Urothelium cell line (cell line): ENCODE measurements at places on chromosomes 2 and 18.

DNA sequence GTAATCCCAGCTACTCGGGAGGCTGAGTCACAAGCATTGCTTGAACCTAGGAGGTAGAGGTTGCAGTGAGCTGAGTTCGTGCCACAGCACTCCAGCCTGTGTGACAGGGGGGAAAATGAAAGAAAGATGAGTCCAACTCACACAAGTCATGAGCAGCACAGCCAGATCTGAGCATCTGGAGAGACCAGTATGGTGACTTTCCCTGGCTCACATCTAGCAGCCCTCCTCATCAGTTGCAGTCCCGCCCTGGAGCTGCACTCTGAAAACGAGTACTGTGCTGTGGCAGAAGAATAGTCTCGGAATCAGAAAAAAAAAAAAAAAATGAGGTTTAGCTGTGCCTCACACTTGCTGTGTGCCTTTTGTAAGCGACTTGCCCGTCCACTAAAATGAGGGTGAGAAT, 74.4 kb upstream of the TRIB2 start:
- no peak for DNase-seq

DNA sequence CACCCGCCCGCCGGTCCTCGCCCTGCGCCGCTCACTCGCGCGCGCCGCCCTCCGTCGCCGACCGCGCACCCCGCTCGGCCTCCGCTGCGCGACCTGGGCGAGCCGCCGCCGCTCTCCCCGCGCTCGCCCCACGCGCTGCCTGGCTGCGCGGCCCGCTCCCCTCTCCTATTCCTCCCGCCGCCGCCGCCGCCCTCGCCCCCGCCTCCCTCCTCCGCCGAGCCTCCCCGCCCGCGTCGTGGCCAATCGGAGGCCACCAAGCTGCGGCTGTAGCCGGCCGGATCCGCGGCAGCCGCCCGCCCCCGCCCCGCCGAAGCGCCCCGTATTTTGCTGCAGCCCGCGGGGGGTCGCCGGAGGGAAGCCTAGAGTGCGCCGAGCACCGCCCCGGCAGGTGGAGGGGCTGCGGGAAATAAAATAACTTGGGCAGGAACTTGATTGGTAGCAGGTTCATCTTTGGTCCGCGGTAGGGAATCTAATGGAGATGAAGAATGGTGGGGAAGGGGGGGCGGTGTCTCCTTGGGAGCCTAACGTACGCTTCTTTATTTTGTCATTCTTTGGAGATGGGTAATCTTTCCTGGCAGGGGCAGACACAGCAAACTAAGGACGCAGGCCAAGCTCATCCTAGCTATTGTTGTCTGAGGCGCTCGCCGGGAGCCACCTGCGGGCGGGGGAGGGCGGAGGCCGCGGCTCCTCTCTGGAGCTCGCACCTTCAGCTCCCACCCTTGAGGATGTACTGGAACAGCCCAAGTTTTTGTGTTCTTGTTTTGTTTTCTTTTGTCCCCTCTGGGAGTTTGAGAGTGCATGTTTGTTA, 1.1 kb upstream of the CDH2 start:
- DNase-seq, result peak; percentile 67

GRCh38 chr2:120869036-120869729, 133.5 kb downstream of the GLI2 start:
- DNase-seq, result no peak

GRCh38 chr2:100752628-100753333, 67.2 kb upstream of the NPAS2 start:
- peak; percentile 73 for DNase-seq

GRCh38 chr2:104286841-104287240, 567.1 kb upstream of the POU3F3 start:
- no peak for DNase-seq

- no peak for DNase-seq
Observed at GRCh38 chr2:72573232-72573631, 252.6 kb downstream of the EXOC6B start.

DNA sequence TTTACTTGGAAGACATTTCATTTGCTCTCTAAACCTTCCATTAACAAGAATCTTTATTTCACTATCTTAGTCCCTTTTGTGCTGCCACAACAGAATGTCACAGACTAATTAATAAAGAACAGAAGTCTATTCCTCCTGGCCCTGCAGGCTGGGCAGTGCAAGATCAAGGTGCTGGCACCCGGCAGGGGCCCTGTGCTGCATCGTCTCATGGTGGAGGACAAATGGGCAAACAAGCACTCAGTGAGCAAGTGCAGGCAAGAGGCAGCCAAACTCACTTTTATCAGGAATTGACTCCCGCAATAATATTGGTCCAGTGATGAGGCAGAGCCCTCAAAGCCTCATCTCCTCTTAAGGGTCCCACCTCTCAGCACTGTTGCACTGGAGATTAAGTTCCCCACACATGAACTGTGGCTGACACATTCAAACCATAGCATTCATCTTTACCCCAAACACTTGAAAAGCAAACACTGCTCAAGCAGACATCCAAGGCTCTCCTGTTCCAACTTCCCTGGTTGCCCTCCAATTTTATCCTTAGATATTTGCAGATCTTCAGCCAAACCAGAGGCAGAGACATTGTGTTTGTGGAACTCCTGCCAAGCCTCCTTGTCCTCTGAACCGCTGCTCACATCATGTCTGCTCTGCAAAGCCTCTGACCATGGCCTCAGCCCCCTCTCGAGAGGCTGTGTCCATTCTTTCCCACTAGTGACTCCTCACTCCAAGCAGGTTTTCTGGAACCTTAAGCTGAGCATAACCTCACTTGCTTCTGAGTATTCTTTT, 404.4 kb upstream of the SOX11 start:
- DNase-seq, result no peak

DNA sequence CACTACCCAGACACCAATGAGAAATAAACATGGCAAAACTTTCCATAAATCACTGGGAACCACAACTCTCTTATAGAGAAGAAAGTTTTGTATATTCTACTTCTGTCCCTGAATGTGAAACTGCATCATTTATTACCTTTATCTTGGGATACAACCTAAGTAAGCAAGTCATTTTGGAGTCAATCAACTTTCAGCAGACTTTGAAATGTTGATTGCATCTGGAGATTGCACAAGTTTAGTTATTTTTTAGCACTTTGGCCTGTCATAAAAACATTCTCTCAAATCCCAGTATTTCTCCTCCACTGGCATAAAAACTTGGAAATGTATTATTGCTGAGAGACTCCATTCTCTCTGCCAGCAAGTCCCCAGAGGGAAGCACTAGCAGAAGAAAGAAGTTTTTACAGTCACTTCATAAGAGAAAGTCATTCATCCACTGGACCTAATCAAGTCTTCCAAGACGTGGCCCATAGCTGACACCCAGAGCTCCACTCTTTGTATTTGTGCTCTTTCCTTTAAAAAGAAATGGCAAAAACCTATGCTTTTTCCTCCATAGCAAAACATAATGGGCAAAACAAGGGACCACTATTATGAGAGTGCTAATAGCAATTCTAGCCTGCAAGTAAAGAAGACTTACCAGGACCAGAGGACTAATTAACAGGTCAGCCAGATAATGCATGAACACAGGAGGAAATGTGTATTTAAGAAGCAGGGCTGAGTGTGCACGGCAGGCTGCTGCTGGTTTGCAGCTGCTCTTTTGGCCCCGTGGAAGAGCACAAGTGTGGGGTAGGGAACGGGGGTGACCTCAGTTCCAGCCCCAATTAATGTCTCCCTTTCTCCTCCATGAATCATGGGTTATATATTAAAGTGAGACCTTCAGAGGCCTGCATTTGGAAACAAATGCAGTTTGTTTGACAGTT, 171.5 kb downstream of the INO80D start:
- DNase-seq, result no peak

GRCh38 chr2:4012197-4012596, 308.8 kb downstream of the DCDC2C start:
- no peak for DNase-seq

- no peak for DNase-seq
Observed at GRCh38 chr2:1864981-1865421, 120.7 kb upstream of the PXDN start.

DNA sequence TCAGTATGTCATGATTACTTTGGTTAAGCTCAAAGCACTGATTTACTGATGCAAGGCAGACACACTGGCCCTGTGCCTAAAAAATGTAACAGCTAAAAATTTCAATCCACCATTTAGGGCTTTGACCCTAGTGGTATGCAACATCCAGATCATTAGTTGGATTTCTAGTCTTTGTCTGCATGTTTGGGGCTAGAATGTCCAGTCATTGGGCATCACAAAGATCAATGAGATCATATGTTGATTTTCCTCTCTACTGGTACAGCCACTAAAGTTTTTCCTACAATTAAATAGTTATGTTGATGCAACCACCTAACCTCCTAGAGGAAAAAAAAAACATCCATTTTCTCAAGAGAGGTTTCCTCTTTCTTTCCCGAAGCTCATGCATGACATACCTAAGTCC, 53.4 kb upstream of the REV1 start:
- no peak for DNase-seq

- DNase-seq, result no peak
Observed at GRCh38 chr2:200778038-200778437, 33.7 kb upstream of the BZW1 start.

DNA sequence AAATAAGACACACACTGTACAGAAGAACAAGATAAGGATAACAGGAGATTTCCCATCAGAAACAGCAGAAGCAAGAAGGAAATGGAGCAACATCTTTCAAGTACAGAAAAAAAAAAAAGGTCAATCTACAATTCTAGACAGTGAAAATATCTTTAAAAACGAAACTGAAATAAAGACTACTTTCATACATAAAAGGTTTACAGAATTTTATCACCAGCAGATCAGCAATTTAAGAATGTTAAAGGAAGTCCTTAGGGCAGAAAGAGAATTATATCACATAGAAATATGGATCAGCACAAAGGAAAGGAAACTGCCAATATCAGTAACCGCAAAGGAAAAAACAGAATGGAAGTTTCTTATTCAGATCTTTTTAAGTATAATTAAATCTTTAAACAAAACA, 931.0 kb downstream of the EPHA4 start:
- DNase-seq, result no peak

DNA sequence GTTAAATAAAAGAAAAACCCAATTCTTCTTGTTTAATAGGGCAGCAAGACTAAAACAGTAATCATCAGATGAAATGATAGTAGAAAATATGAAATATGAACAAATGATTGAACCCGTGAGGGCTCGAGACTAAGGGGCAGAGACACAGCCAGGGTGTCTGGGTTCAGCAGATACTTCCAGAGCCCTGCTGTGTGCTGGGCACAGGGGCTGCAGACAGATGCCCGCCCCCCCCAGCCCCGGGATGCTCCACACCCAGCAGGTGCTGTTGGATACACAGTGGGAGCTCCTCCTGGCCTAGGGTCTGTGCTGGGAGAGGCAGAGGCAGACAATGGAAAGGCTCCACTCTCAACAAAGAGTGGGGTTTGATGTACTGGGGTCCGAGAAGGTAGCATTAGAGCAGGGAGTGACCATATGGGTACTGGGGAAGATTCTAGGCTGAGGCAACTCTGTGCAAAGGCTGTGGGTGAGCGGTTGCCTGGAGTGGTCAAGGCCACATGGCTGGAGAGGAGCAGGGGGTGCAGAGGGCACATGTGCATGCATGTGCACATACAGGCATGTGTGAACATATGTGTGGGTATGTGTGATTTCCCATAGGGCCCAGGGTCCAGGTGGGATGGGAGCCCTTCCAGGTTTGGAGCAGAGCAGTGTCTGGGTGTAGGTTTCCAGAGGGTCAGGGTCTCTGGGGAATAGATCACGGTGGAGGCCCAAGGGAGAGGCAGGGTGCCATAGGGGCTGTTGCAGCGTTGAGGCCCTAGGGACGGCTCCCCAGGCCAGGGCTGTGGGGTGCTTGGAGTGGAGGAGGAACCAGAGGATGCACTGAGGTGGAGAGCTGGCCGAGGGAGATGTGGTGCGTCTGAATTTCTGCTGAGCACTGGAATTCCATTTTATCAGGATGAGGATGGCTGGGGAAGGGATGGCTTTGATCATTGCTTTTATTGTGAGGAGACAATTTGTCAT, 36.7 kb downstream of the LDLRAD4 start:
- no peak for DNase-seq

- DNase-seq, result no peak
Observed at GRCh38 chr18:7566244-7566566, 911 bp upstream of the PTPRM start.

DNA sequence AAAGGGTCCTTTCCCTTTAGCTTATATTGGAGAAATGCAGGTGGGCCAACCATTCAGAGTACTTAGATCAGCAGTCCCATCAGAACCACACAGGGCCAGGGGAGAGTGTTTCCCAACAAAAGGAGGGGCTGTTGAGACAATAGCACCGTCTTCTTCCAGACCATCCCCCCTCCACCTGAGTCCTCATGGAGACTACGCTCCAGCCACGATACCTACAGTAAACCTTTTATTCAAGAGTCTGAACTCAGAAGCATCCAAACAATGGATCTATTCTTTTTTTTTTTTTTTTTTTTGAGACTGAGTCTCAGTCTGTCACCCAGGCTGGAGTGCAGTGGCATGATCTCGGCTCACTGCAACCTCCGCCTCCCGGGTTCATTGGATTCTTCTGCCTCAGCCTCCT, 25.7 kb upstream of the ZNF532 start:
- peak; percentile 35 for DNase-seq

- DNase-seq, result peak; percentile 37
Observed at GRCh38 chr2:25041307-25041927, 459 bp upstream of the EFR3B start.

DNA sequence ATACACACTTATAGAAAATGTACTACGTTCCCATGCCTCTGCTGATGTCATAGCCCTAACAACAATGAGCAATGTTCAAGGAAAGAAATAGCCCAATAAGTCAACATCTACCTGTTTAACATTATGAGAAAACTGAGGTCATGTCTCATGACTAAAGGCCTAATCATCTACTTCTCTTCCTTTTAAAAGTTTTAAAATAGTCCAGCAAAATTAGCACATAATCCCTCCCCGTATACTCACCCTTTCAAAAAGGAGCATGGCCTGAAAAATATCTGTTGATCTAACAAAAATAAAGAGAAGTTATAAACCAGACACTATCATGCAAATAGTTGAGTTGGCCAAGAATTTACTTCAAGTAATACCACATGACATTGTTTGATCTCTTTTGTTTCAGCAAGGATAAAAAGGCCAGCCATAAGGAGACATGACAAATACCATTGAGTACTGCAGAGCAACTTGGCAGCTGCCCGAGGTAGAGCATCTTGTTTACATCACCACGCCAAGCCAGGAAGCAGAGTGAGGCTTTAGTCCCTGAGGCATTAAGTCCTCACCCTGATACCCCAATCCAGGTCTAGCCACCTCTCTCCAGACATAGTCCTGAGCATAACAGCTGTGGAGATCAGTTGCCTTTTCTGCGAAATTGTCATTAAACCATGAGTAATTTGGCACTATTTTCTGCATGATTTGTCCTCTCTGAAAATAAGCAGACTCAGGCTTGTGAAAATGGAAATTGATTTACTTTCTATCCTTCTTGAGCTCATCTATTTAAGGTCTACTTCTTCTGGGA, 137.4 kb upstream of the ETAA1 start:
- peak; percentile 53 for DNase-seq

DNA sequence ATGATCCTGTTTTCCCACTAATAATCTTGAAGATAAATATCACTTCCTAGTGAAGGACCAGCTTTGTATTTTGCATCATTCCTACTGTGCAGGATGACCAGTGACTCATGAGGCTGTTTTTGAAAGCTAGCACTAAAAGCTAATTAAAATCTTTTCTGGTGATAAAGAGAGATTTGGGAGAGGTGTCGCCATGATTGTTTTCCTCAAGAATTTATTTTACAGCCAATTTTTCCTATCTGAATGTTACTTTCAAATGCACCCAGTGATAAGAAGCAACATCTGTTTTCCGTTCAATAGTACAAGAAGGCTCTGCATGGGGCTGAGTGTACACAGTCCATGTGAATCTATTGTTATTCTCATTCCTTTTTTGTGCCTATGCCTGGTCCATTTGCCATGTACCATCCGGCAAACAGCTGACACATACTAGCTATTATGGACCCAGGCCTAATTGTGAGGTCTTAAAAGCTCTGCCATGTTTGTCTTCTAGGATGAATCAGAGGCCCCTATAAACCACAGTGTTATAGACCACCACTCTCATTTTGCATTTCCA, 28.4 kb downstream of the MEIS1 start:
- no peak for DNase-seq
